ENCODE measurements at places on chromosomes 4 and X. TPM values are rescaled to one million over a fixed set of nuclear protein-coding genes. Genes with fewer than 3 reads are reported as not detected.

- no peak for DNase-seq
These were observed 450.7 kb downstream of the HNRNPD start for GRCh38 chr4:81923140-81923539.

DNA sequence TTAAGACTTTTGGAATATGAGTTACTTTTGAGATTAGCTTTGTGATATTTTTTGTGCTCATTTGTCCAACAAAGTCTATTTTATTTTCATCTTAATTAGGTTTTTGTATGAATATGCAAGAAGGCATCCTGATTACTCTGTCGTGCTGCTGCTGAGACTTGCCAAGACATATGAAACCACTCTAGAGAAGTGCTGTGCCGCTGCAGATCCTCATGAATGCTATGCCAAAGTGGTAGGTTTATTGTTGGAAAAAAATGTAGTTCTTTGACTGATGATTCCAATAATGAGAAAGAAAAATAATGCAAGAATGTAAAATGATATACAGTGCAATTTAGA is 10.8 kb downstream of the ALB start:
- no peak for DNase-seq

The DRP2 gene
- total RNA-seq, result 0.58 TPM

DNA sequence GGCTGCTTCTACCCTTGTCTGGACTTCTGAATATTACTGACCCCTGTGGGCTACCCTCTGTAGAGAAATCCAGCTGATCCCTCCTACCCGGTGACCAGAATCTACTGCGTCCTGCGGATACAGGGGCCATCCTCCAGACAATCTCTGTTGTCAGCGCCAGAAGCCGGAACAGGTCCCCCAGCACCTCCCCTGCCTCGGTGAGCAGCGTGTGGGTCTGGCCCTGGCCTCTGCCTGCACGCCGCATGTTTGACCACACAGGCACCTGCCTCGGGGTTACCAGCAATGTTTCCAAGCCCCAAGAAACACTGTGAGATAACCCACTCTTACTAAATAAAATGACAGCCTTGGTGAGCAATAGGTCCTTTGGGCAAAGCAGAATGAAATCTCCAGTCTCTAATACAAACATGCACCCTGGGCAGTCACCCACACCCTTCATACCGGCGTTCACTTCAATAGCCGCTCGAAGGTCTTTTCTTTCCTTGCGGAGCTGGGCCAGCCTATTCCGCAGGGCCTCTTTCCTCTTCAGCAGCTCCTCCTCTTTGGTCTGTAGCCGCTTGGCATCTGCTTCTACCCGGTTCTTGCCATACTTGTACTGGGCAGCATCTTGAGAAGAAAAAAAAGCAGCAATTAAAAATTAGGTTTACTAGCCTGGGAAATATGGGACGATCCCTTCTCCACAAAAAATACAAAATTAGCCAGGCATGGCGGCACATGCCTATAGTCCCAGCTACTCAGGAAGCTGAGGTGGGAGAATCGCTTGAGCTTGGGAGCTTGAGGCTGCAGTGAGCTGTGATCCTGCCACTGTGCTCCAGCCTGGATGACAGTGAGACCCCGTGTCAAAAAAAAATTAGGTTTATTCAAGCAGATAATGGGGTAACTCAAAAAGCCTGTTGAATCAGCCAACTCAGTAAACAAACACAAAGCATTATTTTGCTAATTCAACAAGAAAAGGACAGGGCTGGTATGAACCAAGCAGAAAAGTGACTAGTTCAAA is 165.1 kb downstream of the AFAP1 start:
- DNase-seq, result no peak
